Suppressor macrophage treated with lipopolysaccharide for 4 hours (primary cell): ENCODE measurements at places on chromosomes 11 and 22.

DNA sequence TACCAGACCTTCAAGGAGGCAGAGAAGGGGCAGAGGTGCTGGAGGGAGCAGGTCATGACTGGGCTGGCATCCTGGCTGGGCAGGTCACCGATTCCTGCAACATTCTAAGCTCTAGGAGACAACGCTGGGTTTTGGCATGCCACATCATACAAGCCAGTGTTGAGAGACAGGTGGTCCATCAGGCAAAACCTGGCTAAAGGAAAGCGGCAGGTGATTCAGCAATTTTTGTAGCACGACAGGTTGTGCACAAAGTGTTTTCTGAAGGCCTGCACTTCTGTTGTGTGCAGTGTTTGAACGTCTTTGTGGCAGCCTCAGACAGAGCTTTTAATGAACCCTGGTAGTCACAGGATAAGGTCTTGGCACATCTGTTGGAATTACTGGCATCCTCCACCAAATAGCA, 69.9 kb upstream of the BID start:
- no peak for DNase-seq

- DNase-seq = peak; percentile 27
These were observed 13.0 kb upstream of the CARD18 start for GRCh38 chr11:105152560-105152959.

GRCh38 chr22:25090225-25090890, 109.3 kb upstream of the CRYBB3 start:
- no peak for DNase-seq

- peak; percentile 23 for DNase-seq
These were observed 974 bp downstream of the DGCR8 start for GRCh38 chr22:20080776-20081654.

DNA sequence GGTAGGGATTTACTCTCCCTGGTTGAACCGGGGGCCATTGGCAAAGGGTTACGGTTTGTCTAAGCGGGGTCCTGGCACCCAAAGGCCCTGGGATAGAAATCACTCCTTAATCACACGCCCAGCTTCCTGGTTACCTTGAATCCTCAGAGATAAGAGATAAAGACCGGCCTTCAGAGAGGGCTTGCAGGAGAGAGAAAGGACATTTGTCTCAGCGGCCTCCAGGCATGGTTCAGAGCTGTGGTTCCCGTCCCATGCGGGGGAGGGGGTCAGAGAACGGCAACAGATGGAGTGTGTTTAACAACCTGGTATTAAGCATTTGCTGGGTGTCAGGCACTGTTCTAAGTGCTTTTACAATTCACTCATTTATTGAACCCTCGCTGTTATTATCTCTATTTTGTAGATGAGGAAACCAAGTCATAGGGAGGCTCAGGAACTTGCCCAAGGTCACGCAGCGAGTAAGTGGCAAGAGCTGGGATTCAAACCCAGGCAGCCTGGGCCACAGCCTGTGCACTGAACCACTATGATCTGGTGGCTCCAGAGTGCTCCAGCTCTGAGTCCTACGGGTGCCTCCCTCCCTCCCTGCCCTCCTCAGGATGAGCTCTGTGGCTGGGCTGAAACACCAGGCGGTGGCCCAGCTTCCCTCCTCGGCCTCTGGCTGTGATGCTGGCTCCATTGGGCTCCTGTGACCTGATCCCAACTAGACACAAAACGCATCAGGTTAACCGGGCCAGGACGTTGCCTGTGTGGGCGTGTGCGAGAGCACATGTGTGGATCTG, 18.6 kb downstream of the LRRC10B start:
- DNase-seq = no peak

DNA sequence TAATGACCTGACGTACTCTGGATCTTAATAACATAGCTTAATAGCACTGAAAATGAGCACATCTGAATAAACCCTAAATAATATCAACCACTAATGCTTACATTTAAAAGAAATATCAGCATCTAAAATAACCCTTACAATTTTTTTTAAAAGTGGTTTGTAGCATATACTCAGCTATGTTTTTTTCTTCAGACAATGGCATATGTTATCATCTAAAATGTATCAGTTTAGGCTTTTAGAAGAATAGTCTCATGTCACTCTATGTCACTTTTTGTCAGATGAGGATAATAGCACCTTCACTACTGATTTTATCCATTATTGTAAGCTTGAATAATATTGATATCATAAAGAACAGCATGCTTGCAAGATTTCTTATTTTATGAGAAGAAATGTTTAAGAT, 654.9 kb upstream of the ANO5 start:
- no peak for DNase-seq

- DNase-seq = no peak
These were observed 38.8 kb upstream of the TPBGL start for GRCh38 chr11:75201771-75202170.

DNA sequence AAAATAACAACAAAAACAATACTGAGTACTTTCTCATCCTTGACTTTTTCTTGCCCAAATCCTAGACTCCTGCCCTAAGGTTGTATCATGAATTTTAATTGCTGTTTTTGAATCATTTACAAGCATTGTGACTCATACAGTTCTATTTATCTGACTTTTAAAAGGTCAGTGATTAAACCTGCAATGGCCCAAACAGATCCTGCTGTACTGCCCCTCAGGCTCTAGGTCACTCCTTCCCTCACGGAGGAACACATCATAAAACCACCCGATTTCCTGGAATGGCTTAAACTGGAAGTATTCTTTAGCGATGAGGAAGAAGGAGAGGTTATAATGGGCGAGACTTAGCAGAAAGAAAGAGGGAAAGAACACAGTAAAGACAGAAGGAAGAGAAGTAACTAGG, 12.3 kb downstream of the ARFGAP3 start:
- peak; percentile 25 for DNase-seq

GRCh38 chr22:35344956-35345690, 35.8 kb upstream of the HMOX1 start:
- no peak for DNase-seq

DNA sequence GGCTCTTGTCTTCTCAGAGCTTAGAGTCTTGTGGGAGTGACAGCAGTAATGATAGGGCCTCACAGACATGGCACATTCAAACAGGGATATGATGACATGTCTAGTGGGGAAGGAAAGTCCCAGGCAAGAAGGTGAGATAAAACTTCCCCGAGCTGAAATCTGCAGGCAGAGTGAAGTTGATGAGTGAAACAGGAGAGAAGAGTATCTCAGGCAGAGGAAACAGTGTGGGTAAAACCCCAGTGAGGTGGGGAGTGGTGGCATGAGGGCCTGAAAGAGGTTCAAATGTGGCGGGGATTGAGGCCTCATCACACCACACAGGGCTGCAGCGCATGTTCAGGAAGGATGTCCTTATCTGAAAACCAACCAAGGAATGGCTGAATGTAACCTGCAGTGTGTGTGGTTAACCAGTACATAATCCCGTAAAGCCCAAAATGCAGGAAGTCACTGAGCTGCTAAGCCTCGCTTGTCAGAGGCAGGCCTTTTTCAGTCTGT, 153.8 kb upstream of the E2F8 start:
- DNase-seq = no peak

GRCh38 chr11:33376331-33377310, 119.4 kb downstream of the HIPK3 start:
- DNase-seq = no peak

DNA sequence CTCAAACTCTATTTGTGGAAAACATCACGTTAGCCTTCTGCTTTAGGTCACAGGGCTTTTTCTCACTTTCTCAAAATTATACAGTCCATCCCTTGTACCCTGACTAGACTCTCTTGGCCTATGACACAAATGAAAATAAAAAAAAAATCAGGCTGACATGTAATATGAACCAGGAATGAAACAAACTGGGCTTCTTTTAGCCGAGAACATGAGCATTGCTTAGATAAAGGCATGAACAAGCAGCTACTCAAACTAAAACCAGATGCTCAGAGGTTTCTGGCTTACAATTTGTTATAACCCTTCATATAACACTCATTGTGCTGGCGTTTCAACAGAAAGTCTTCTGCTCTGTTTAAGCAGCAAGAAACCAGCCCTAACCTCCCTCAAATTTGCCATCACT, 265.5 kb upstream of the NARS2 start:
- DNase-seq = no peak

DNA sequence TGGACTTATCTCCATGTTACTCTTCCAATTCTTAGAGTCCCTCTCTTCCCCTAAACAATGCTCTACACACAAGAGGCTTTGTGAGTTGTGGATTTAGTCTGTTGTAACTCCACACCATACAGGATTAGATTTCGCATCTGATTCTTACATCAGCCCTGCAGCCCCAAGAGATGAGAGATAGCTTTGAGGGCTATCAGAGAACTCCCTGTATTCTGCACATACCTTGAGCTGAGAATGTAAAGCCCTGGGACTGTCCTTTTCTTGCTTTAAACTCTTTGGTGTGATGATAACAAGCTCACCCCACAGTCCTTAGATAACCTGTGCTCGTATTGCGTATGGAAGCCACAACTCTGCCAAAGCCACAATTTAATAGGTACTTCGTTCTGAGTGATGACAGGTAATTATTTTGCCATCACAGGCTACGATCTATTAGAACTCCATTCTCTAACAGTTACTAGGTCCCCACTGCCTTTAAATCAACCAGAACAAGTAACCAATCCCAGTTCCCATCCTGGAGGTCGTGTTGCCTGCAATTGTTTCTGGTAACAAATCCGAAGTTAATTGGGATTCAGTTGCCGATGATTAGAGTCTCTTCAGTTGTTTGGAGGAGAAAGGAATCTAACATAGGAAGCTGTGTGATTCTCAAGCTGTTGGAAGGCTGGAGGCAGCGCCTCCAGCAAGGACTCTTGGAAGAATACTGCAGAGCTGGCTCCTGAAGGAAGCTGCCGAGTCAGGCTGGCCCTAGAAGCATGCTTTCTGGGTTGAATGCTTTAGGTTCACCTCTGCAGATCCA, 1.3 kb upstream of the PARVG start:
- no peak for DNase-seq

DNA sequence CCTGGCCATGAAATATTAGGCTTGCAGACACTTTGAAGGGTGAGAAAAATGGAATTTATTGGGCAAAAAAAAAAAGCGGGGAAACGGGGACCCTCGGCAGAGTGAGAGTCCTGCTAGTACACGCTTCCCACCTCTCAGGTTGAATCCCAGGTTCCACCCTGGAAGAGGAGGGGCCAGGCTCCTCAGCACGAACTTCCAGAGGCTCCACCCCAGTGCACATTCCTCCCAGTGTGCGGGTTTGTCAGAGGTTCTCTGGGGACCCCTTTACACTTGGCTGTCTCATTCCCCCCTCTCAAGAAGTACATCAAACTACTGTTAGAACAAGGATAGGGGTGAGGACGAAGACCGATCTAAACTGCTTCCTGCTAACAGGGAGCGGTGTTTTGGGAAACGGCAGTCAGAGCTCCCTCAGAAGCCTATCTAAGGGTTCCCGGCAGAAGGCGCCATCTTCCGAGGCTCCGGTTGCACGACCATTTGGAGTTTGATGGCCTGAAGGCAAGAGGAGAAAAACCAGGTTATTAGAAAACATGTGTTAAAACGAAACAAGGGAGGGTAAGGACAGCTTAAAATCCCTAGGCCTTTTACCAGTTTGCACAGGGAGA, 27.5 kb downstream of the FOLR3 start:
- no peak for DNase-seq

- peak; percentile 46 for DNase-seq
These were observed 69.8 kb downstream of the TRIM29 start for GRCh38 chr11:120068114-120068573.

DNA sequence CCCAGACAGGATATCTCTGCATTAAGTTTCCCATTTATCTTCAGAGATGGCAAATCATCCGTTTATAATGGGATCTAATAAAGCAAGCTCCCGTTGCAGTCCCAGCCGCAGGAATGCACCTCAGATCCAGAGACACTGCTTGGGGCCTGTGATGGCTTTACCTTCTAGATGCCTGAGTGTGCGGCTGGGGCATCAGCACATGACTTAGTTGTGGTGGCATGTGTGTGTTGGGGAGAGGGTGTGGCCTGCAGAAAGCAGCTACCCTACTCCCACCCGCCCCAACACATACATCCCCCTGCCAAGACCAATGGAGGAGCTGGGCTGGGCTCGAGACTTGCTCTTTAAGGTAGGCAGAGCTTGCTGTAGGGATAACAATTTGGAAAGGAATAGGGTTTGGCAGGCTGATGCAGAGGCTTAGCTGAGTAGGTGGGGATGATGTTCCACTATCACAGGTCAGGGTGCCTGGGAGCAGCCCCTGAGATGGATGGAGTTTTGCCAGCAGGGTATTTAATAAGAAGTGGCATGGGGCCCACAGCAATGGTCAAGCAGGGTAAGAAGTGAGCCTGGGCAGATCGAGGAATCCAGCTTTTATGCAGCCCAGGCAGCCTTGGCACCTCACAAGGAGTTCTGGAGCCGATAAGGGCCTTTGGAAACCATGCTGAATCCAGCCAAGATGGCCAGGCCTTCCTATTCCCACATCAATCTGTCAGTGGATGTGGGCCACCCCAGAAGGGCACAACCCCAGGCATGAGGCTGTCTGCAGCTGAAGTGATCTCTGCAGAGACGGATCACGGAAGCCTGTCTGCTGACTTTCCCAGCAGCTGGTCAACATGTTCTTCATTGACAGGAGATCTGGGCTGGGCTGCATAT, 601.3 kb downstream of the BUD13 start:
- no peak for DNase-seq

GRCh38 chr11:45343444-45343843, 57.3 kb upstream of the SYT13 start:
- DNase-seq = no peak

GRCh38 chr11:13318498-13319295, 41.1 kb downstream of the BMAL1 start:
- DNase-seq = peak; percentile 39

- DNase-seq = no peak
These were observed 14.0 kb downstream of the APOBEC3B start for GRCh38 chr22:38996105-38996504.

DNA sequence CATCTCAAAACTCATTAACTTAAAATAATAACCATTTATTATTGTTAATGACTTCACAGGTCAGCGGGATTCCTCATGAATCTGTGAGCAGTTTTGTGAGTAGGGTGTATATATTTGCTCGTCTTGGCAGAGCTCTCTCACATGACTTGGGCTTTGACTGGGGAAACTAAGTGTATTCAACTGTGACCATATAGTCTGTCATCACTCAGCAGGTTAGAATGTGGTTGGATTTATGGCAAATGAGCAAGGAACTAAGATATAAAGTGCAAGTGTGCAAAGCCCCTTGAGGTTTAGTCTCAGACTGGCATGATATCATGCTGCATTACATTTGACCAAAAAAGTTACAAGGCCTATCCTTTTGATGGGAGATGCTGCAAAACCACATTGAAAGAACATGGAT, 254.8 kb downstream of the CNTN5 start:
- DNase-seq = no peak
